ENCODE measurements at places on chromosomes 12 and 14.

GRCh38 chr14:23355871-23356435, 3.3 kb upstream of the SLC22A17 start:
- DNase-seq: no peak

DNA sequence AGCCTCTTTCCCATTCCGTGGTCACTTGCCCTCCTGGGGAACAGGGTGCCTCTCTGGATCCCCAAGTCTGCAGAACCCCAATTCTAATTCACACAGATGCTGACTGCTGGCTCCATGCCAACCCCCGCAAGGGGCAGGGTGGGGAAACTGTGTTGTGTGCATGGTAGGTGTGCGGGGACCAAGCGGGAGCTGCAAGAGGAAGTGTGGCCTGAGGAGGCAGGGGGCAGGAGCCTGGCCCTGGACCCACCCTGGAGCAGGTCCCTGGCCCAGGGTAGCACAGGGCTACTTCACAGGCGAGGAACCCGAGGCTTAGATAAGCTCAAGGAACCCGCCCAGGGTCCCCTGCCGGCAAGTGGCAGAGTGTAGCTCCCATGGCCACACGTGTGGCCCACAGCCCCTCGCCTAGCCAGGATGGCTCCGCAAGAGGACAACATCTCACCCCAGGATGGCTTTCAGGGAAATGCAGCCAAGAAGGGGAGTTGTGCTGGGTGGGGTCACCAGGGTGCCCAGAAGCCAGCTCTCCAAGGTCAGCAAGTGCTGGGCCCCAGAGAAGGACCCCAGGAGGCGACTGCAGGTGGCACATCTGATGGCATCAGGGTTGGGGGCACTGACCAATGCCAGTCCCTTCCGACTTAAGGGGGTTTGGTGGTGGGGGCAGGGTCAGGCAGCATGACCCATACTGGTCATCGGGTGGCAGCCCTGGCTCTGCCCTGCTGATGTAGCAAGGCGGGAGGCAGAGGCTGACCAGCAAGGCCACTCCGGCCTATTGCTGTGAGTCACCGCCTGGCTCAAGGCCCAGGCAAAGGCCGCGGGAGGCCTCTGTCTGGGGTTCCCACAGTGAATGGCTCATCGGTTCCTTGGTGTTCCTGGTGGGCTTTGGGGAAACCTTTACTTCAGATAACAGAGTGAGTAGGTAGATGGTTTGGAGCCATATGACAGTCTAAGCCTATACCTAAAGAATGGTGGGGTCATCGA, 37.3 kb upstream of the EML1 start:
- DNase-seq: peak; percentile 95

DNA sequence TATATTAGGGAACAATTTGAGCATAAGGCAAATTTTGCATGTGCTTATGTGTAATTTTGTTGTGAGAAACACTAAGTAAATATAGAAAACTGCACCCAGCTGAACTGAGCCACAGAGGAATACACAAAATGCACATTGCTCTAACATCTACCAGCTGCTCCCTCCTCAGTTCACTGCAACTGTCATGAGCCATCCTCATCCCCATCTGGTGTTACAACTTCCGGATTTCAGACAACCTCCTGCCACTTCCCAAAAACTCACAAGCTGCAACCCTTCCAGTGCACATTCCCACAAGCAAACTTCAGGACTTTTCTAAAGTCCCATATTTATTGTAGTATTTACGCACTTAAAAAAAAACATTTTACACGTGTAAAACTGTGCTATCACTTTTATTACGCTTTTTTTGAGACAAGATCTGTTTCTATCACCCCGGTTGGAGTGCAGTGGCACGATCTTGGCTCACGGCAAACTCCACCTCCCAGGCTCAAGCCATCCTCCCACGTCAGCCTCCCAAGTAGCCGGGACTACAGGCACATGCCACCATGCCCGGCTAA, 169.1 kb upstream of the TBX3 start:
- DNase-seq: peak; percentile 51

DNA sequence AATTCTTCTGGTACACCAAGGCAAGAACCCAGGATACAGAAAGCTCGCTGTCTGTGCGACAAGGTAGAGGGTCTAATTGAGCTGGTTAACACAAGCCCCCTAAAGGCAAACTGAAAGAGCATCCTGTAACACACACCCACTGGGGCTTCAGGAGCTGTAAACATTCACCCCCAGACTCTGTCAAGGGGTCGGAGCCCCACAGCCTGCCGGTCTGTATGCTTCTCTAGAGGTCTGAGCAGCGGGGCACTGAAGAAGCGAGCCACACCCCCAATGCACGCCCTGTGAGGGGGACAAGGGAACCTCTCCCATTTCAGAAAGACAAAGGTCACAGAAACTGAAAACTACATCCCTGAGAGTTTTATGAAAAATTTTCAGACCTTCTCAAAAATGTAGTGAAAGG, 1.3 kb upstream of the IPO8 start:
- no peak for DNase-seq

GRCh38 chr12:95986635-95987570, 9.2 kb downstream of the HAL start:
- DNase-seq: no peak

DNA sequence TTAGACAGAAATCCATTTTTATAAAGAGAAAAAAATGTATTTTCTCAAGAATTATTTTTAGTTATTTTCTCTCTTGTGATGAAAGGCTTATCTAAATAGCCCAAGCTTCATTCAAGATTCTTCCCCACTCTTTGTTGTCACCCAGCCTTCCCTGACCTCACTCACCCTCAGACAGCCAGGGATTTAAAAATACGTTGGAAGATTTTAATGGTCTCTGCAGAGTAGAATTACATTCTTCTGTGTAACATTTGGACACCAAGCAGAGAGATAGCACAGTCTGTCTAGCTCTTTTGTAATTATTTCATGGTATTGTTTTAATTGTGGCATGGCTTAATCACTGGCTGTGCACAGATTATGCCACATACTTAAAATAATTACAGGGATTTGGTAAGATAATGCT, 130.3 kb downstream of the IGF1 start:
- peak; percentile 1 for DNase-seq

DNA sequence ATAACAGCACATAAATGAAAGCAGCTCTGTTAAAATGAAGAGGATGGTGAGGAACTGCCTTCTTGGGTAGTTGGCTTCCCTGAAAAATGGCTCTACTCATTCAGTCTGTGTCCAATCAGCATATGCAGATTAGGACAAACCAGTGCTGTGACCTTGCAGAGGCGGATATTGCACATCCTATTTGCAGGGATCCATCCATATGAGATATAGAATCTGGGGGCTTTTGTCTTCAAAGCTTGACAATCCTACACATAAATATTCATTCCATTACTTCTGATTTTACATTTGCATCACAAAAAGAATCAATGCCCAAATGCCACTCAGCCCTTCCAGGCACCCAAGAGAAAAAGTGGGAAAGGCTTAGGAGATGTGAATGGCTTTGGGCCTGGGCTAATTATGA, 383.7 kb downstream of the EMP1 start:
- no peak for DNase-seq

- DNase-seq: no peak
These were observed 319.5 kb downstream of the FUT8 start for GRCh38 chr14:65731933-65732506.

- DNase-seq: peak; percentile 29
These were observed 629 bp downstream of the PRDM4 start for GRCh38 chr12:107760207-107760808.

DNA sequence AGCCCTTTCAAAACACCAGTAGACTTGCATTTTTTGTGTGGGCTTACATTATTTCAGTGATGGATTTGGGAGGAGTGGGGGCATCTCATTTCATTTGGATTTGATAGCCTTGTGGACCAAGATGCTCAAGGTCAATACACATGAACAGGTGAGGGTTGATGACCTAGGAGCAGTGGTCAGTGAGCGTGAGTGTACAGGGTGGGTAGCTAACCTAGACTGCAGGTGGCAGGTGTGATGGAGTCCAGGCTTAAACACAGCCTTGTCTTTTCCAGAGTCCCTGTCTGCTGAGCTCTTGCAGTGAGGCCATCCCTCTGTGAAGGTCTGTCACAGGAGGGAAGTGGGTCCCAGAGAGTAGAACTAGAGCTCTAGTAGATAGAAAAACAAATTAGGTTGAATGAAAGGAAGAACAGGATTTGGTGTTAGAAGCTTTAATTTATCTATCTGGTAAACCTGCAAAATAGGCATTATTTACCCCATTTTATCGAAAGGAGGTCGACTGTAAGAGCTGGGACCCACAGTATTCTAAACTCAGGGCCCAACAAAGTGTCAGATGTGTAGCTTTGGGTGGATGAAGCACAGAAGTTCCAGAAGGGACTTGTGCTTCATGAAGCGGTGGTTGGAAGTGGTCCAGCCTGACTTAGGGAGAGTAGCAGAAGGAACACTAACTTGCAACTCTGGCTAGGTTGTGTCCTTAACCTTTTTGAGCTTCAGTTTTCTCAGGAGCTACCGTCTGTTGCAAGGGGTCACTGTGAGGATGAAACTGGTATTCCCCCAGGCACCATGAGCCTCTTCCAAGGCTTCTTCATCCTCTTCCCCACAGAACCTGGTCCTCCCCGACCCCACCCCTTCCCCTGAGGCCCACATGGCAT, 18.2 kb downstream of the RPS6KL1 start:
- no peak for DNase-seq

- DNase-seq: no peak
These were observed 15.9 kb downstream of the PYROXD1 start for GRCh38 chr12:21453312-21453852.

- DNase-seq: no peak
These were observed 3.4 kb downstream of the PRKAG1 start for GRCh38 chr12:49015196-49015595.

- DNase-seq: peak; percentile 41
These were observed 170.9 kb downstream of the MSRB3 start for GRCh38 chr12:65449400-65449799.

- DNase-seq: peak; percentile 38
These were observed 293.0 kb downstream of the BTG1 start for GRCh38 chr12:91852634-91853033.

DNA sequence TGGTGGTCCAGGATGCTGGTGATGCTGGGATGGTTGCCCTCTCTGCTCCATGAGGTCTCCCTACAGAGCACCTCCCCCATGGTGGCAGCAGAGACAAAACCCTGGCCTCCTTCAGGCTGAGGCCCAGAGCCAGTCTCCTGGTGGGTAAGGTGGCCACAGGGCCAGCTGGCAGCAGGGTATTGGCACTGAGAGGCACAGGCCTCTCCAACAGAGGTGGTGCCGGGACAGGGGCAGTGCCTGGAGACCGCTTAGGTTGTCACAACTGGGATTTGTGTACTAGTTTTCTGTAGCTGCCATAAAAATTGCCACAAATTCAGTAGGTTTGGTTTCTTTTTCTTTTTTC, 6.1 kb upstream of the MTA1 start:
- no peak for DNase-seq

GRCh38 chr12:51687614-51688013, 96.6 kb downstream of the SCN8A start:
- peak; percentile 85 for DNase-seq

GRCh38 chr12:143964-144649, 69.8 kb downstream of the SLC6A12 start:
- no peak for DNase-seq

Measured in EH (cell line).